ENCODE measurements at places on chromosomes 4 and X.

DNA sequence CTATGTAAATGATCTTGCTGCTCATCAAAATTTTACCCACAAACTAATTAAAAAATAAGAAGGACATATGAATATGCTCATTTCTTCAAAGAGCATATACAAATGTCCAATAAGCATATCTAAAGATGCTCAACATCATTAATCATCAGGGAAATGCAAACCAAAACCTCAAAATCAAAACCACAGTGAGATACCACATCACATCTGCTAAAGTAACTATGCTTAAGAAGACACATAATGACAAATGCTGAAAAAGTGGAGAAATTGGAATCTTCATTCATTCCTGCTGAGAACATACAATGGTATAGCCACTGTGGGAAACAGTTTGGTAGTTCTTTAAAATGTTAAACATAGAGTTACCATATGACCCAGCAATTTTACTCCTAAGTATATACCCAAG, 81.9 kb downstream of the AFF2 start:
- DNase-seq = no peak

DNA sequence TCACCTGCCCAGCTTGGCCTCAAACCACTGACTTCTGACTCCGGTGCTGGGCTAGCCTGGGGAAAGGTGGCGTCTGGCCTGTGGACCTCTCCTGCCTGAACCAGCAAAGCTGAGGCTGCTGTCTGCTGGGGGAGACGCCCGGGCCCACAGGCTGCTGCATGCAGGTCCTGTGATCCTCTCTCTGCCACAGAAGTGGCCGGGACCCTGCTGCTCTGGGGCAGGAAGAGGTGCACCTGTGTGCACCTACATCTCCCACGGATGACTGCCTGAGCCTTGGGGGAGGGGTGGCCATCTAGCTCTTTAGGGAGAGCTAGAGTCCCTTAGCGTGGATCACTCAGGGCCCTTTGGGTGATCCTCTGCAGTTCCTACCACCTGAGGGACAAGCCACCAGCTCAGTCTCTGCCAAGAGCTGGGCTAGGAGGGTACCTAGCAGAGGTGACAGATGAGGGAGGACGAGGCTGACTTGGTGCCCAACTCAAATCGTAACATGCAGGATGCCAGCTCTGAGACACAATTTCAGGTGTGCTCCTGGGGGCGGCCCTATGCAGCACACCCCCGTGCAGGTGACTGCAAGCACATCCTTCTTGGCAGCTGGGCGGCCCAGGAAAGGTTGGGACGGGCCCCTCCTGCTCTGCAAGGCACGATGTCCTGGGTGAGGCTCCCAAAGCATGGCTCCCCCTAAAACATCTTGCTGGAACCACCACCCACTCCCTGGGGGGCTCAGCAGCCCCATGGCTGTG, 22.5 kb downstream of the LETM1 start:
- no peak for DNase-seq

DNA sequence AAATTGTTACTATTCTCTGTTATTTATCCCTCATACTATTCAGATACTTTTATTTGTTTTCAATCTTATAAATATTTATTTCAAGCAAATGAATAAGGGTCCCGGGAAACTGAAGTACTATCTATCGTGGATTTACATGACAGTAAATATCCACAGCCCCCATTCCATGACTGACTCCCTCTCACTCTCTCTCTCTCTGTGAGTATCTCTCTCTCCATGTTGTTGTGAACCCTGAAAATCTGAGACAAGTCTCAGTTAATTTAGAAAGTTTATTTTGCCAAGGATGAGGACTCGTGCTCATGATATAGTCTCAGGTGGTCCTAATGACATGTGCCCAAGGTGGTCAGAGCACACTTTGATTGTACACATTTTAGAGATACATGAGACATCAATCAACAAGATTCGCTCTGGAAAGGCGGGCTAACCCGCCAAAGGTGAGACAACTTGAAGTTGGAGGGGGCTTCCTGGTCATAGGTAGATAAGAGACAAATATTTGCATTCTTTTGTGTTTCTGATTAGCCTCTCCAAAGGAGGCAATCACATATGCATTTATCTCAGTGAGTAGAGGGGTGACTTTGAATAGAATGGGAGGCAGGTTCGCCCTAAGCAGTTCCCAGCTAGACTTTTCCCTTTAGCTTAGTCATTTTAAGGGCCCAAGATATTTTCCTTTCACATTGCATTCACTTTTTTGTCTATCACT, 986.4 kb downstream of the NLGN4X start:
- DNase-seq = no peak

DNA sequence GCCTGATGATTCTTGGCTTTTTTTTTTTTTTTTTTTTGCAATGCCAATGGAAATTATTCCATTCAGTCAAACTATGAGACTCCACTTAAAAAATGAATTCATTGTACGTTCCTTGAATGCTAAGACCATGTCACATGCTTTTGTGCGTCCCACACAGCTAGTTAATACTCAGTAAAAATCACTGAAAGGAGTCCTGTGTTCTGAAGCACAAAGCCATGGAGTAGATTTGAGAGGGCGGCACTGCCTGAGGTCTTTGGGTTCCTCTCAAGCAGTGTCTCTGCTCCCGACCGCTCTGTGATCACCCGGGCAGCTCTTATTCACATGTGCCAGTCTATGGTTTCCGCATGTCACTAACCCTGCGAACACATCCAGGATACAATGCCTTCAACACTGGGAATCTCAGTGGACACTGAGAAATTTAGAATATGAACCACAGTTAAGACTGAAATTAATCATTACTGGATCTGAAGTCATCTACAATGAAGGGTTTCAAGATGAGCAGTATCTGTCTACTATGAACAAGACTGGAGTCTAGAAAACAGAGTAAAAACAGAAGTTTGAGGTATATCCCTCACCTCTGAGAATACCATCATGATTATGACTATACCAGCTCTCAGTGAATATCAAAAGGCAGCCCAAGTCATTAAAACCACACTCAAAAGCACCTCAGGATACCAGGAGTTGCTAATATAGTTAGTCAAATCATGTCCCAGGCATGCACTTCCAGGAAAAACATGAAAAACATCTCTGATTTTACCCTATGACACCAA, 193.0 kb downstream of the MGST2 start:
- DNase-seq = no peak

DNA sequence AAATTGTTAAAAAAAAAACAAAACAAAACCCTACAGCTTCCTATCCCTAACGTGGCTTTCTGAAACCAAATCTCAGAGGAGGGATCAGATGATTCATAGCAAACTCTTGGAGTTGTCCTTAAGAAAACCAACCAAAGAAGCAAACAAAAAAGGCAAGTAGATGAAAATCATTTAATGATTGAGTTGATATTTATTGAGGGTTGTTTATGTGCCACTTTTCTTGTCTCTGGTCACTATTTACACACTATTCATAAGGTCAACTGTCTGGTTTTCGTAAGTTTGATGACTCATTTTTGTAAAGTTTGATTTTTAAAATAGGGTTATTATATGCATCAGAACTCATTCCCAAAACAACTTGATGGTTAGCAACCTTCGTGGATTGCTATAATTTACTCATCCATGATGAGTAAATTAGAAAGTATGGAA, 133.4 kb downstream of the UNC5C start:
- DNase-seq = no peak

DNA sequence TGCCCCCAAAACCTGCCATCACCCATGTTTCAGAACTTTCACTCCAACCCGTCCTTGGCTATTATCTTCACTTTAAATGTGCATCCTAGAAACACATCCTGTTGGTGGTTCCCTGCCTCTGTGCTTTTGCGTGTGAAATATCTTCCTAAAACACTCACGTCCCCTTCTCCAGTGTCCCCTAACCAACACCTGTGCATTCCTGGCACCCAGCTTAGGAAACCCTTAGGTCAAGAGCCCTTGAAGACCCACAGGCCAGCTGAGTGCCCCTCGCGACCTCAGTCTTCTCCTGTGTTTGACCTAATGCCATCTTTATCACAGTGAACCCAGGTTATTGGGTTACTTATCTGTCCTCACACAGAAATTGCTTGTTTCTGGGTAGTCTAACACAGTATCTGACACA, 117.6 kb downstream of the STK32B start:
- no peak for DNase-seq

DNA sequence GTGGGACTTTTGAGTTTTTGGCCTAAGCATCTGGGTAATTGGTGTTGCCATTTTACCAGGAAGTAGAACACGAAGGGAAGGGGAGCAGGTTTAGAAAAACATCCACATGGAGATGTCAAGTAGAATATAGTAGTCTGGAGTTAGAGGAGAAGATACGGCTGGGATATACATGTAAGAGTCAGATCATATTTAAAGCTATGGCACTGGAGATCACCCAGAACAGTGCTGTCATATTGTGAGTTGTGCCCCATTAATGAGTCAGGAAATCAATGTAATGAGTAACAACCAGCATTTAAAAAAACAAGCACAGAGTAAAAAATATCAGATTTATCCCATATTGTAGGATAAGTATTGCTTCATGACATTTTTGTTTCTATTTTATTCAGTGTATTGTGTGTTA, 4.2 kb downstream of the GSTCD start:
- no peak for DNase-seq

- no peak for DNase-seq
Measured at GRCh38 chr4:159150396-159150795, 47.5 kb downstream of the RAPGEF2 start.

DNA sequence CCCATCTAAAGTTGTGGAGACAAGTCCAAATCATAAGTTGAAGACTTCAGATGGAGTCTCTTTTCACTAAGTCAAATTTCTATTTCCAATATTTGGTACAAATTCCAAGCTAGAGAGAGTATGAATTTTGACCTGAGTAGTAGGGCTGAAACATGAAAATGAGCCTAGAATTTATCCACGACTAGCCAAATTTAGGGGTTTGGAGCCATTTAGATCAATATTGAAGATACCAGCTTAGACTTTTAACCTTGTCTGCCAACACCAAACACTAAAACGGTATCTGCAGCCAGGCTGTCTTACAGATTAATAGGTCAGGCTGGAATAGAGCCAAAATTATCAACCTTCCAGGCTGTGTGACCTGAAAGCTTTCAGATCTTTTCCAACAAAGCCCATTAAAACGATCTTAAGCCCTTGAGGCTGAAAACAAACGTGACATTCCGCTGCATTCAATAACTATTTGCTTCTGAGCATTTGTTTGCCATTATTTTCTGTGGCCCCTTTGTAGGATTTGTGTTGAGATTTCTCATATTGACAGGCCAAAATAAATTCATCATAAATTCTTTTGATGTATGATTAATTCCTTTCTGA, 268.7 kb upstream of the DKK2 start:
- no peak for DNase-seq

GRCh38 chrX:48754238-48754637, 7.3 kb upstream of the GLOD5 start:
- DNase-seq = no peak

- DNase-seq = peak; percentile 49
Measured at GRCh38 chr4:129641179-129641578, 545.2 kb downstream of the C4orf33 start.

DNA sequence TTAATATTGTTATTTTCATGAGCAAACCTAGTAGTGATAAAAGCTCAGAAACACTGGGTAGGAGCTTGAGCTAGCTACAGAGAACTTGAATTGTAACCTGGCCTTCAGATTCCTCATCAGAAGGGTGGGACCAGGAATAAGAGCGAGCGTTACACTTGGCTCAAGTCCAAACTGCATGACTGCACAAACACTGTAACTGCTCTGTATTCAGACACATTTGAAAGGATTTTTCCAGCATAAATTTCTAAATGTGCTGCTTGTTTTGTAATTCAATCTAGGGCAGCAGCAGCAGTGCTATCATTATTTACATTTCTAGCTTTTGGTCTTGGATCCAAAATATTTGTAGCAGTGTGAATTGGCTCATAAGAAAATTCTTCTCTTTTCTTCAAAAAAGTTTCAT, 133.0 kb upstream of the TMLHE start:
- DNase-seq = no peak

GRCh38 chrX:138771047-138771446, 59.5 kb upstream of the FGF13 start:
- DNase-seq = no peak

- DNase-seq = no peak
Measured at GRCh38 chr4:150874338-150875226, 140.5 kb downstream of the LRBA start.

GRCh38 chr4:149513081-149513480, 302.6 kb downstream of the IQCM start:
- DNase-seq = no peak

DNA sequence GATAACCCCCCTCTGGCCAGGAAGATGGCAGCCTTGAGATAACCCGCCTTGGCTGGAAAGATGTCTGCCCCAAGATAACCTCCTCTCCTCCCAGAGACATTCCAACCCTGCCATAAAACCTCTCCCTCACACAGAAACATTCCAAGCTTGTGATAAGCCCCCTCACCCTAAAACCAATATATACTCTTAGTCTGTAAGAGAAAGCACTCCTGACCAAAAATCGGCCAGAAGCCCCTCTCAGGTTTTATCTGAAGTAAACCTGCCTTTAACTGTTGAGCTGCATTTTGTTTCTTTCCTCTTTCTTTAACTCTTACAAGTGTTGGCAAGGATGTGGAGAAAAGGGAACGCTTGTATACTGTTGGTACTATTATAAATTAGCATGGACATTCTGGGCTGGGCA, 8.5 kb downstream of the ERCC6L start:
- DNase-seq = no peak

GRCh38 chr4:169900241-169900845, 125.9 kb downstream of the MFAP3L start:
- no peak for DNase-seq

GRCh38 chrX:109813236-109813635, 80.2 kb upstream of the ACSL4 start:
- no peak for DNase-seq

DNA sequence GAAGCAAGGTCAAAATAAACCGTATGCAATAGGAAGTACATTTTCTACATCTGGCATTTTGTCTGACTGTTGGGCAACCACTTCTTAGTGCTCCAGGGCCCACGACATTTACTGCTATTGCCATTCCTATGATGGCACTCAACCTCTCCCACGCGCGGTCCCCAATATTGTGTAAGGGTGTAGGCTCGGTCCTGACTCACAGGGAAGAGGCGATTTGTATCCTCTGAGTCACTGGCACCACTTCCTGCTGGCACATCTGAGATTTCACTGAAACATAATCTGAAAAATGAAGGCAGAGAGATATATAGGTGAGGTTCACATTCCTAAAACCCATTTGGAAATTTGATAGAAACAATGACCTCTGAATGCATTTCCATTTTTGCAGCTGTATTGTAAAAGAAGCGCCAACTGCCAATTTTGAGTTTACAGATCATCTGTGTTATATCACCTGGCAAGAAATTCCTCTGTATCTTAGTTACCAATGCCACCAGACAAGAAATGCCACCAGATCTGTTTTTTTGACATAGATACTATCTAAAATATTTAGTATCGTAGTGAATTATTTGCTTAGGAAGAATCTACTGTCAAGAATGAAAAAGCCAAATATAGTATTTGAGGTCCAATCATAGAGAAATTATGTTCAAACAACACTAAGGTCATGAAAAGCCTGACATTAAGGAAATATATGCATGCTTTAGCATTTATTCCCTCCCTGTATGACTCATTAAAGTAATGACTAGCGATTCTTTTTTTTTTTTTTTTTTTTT, 9.8 kb downstream of the EREG start:
- DNase-seq = peak; percentile 9
